Left colon (tissue), 2 donors: ENCODE measurements at places on chromosomes 13 and 19. TPM values are rescaled to one million over a fixed set of nuclear protein-coding genes. Genes with fewer than 3 reads are reported as not detected.

Gene FLT1
- 5.8 TPM for total RNA-seq

Gene PROZ
- total RNA-seq = not detected

Gene NR2C2AP
- 8.8 TPM for total RNA-seq

Gene TMEM38A
- 9.1 TPM for total RNA-seq

Gene HRC
- 1.3 TPM for total RNA-seq

Gene NKPD1
- 0.08 TPM for total RNA-seq

Gene CKM
- 0.50 TPM for total RNA-seq

- peak; percentile 25 for DNase-seq
Observed at GRCh38 chr13:112748947-112749735, 59.3 kb downstream of the ATP11A start.

DNA sequence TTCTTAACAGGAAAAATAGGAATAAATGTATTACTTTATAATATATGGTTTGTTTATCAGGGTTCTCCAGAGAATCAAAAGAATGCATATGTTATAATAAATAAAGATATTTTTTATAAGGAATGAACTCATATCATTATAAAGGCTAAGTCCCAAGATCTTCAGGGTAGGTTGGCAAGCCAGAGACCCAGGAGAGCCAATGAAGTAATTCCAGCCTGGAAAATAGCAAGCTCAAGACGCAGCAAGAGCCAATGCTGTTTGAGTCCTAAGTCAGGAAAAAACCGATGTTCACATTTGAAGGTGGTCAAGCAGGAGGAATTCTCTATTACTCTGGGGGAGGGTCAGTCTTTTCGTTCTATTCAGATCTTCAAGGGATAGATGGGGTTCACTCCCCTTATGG, 490.0 kb downstream of the PCDH20 start:
- DNase-seq = no peak

DNA sequence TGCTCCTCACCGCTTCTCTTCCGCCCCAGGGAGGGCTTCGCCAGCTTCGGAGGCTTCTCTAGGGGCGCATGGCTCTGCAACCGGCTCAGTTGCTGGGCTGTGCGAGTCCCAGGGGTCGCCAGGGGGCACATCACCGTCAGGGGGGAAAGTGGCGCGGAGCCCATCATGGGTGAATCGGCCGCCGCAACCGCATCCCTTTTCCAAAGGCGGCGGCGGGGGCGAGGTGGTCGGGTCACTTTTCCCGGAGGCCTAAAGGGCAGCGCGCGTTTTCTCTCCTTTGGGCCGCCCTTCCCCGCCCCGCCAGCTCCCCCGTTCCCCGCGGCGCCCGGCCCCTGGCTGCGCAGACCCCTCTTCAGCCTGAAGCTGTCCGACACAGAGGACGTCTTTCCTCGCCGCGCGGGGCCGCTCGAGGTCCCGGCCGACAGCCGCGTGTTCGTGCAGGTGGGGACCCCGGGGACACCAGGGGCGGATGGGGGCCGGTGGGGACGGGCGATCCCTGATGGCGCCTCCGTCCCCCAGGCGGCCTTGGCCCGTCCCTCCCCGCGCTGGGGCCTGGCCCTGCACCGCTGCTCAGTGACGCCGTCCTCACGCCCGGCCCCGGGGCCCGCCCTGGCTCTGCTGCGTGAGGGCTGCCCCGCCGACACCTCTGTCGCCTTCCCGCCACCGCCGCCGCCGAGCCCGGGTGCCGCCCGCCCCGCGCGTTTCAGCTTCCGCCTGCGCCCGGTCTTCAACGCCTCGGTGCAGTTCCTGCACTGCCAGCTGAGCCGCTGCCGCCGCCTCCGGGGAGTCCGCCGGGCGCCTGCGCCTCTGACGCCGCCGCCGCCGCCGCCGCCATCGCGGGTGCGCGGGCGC, 1.7 kb downstream of the TGFBR3L start:
- DNase-seq = peak; percentile 34

DNA sequence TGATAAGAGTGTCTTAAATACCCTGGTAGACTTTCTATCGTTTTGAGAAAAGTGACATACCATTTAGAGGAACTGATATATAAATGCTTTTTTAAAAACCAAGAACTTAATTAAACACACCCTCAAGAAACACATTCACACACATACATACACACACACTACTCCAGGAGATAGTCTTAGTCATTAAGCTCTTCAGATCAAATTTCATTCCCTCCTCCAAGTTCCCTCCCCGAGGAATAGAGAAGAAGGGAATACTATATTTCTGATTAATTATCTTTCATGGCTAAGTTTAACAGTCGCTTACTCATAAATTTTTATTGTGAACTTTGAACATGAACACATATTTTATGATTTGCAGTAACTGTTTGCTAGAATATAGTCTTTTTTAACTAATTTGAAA, 1109.5 kb downstream of the SLITRK1 start:
- no peak for DNase-seq

GRCh38 chr13:22091222-22091970, 420.5 kb downstream of the FGF9 start:
- no peak for DNase-seq

GRCh38 chr19:8611391-8611876, 919 bp upstream of the ADAMTS10 start:
- DNase-seq = no peak

DNA sequence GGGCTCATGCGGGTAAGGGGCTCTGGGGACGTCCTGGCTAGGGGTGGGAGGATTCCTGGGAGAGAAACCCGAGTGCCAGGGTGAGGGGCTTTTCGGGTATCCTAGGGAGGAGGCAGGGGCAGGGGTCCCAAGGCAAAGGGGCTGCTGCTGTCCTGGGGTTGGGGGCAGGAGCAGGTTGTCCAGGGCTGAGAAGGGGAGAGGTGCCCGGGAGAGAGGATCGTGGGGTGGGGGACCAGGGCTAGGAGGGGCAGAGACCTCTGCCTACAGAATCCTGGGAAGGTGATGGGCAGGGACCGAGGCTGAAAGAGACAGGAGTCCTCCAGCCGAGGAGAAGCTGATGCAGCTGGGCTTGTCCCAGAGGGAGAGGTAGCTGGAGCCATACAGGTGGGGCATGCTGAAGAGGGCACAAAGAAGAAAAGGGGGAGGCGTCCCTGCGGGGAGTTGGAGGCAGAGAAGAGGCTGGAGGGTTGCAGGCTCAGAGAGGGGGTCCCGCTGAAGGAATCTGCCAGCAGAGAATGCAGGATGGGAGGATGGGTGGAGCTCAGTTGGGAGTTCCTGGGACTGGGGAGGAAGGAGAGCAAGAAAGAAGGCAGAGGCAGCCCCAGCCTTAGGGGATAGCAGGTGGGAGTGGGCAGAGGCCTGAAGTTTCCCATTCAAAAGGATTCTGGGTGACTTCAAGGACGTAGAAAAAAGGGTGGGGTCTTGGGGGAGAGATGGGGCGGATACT, 574 bp downstream of the CYP2S1 start:
- peak; percentile 25 for DNase-seq

- DNase-seq = no peak
Observed at GRCh38 chr13:27969866-27970229, 733 bp upstream of the CDX2 start.

- DNase-seq = no peak
Observed at GRCh38 chr13:113053801-113054604, 51.6 kb upstream of the F7 start.

DNA sequence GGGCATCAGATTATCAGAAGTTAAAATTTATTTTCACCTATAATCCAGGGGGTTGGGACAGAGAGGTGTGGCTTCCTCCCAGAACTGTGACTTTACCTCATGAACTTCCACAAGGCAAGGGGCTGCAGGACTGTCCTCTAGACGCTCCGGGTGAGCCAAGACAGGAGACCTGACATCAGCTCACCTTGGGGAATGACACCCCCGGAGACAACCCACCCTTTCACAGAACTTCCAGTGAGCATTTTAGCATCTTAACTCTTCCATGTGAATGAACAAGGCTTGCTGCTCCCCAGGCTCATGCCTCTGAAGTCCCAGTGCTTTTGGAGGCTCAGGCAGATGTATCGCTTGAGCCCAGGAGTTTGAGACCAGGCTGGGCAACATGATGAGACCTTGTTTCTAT, 29.4 kb upstream of the TFDP1 start:
- DNase-seq = no peak

- peak; percentile 34 for DNase-seq
Observed at GRCh38 chr19:10111405-10111811, at the start of gene P2RY11. Gene P2RY11, plus strand, starts transcription at chr19:10111693. Its CDS starts 29 bp downstream, at chr19:10111722.

- no peak for DNase-seq
Observed at GRCh38 chr13:64855506-64855905, 2374.6 kb downstream of the PCDH9 start.

DNA sequence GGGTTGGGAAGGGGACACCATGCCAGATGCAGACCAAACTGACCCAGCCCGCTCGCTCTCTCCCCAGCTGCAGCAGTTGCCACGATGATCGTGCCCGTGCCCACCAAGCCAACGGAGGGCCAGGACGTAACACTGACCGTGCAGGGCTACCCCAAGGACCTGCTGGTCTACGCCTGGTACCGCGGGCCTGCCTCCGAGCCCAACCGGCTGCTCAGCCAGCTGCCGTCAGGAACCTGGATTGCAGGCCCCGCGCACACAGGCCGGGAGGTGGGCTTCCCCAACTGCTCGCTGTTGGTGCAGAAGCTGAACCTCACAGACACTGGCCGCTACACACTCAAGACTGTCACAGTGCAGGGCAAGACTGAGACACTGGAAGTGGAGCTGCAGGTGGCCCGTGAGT, 8.8 kb downstream of the CEACAM16 start:
- no peak for DNase-seq

- DNase-seq = no peak
Observed at GRCh38 chr13:39410096-39410901, 192.7 kb downstream of the LHFPL6 start.

- no peak for DNase-seq
Observed at GRCh38 chr19:51514866-51515481, 13.4 kb upstream of the SIGLEC12 start.

DNA sequence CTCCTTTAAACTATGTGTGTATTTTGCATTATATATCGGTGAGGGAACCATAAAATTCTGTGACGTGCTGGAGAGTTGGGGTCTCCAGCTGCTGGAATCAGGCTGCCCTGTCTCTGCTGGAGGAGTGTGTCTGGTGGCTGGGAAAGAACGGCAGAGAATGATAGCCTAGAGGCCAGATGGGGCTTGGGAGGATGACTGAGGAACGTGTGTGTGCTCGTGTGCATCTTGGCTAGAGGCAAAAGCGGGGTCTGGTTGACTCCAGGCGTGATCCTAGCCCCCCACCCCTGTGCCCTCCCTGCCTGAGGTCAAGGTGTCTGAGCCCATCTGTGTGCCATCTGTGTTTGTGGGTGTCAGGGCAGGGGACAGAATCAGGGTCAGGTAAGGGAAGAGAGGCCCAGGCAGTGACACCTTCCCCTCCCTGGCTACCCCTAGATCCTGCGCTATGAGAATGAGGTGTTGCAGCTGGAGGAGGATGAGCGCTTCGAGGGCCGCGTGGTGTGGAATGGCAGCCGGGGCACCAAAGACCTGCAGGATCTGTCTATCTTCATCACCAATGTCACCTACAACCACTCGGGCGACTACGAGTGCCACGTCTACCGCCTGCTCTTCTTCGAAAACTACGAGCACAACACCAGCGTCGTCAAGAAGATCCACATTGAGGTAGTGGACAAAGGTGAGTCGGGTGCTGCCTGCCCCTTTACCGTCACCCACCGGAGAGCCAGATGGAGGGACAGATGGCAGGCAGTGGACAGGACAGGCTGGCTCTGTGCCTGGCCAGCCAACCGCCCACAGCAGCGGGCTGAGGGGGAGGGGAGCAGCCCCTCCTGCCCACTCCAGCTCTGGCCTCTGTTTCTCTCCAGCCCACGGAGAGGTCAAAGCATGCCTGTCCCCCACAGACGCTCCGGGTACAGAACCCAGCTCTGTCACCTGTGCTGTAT, 3.1 kb downstream of the SCN1B start:
- no peak for DNase-seq
